ENCODE measurements at places on chromosomes 4 and X.

DNA sequence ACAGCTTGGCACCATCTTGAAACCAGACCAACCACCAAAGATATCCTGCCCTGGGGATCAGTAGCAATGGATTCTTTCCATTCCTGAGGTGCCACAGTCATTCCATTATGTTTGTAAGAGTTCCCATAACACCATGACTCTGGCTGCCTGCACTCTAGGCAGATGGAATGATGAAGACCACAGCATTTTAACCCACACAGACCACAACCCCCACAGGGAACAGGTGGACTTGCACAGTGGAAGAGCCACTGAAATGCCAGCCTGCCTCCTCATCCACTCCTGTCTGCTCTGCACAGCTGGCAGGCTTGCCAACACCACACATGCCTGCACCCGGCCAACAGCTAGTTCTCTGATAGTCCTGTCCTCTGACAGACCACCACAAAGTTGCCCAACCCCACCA, 2362.2 kb upstream of the AGA start:
- no peak for DNase-seq

- no peak for DNase-seq
These were observed 36.5 kb downstream of the ACOX3 start for GRCh38 chr4:8403976-8404375.

DNA sequence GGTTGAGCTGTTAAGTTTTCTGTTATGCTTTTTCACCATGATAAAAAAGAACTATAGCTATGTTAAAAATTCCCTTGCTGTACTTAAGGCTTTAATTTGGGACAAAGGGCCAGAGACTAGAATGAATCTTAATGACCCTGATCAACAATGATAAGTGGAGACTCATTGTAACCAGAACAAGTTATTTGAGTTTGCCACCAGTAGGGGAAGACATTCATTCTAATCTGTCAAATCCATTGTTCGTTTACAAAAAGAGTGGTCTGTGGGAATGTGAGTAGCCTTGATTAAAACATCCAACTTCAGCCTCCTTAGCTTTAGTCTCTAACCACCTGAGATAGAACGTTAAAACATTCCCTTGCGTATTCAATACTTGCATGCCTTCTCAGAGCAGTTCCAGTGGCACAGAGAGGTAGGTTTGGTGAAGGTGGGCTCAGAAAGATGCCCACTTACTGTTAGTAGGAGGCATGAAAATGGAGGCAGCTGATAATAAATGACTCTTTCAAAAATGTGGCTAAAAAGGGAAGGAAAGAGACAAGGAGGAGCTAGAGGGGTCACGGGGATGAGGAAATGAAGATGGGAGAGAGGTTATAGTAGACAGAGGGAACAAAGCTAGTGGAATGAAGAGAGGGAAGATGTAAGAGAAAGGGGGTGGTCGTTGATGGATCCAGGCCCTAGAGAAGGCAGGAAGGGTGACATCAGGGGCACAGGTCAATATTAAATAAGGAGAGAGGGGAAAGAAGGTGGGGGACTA, 66.2 kb downstream of the EGF start:
- no peak for DNase-seq

DNA sequence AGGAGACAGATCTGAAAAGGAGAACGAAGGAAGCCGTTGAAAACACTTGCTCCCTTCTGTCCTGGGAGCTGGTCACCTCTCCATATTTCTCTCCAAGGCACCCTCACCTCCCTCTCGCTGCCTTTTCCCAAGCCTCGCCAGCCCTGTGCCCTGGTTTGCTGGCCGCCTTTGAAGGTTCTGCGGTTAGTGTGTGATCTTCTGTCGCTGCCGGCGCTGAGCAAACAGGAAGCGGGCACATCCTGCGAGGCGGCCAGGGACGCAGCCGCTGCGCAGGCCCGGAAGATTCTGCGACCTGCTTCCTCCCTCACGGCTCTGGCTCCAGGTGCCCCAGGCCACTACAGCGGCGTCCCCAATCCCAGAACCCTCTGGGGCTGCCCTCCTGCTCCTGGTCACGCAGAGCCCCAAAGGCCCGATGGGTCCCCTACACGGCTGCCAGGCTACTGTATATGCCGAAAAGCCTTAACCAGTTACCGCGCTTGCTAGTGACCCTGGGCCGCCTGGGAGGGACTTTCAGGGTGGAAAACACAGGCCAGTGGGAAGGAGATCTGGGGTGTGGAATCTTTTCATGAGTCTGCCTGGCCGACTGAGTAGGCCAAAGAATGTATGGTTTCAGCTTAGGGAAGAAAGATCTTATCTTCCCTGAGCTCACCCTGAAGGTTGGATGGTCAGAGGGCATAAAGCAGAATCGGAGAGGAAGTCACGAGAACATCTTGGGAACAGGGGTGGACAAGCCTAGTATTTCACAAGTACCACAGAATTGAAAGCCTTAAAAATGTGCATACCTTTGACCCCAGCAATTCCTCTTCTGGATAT, 2.3 kb upstream of the SASH3 start:
- peak; percentile 80 for DNase-seq

GRCh38 chr4:18917689-18918088, 896.1 kb upstream of the LCORL start:
- DNase-seq: no peak

DNA sequence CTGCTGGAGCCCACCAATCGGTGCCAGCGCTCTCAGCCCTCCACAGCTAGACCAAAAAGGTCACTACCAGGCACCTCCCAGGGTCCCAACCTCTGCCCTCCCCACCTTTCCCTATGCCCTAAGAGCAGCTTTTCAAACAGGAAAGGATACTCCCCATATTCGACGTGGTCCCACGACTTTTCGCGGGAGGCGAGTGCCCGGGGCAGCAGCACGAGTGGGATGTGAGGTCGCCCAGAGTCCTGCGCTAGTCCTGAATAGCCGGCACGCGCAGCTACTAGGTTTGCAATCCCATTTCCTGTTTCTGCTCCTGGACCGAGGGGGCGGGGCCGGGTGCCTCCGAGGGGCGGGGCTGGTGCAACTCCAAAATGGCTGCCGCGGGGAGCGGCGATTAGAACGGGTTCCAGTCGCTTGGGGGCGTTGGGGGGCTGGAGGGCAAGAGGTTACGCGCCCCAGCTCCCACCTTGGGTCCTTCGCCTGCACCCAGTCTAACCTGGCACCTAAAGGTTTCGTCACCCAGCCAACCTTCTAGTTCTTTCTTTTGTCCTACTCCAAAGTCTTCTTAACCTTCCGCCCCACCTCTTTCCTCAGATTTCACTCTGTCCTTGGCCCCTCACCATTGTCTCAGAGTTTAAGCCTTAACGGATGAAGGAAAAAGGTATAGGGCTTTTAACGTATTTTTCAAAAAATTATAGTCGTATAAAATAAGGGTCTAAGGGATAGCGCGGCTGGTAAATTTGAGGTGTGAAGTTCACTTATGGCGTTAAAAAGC, 85.0 kb upstream of the TENT5D start:
- no peak for DNase-seq

All from CD4-positive, alpha-beta T cell treated with Interleukin-15 for 1 hour (primary cell).